ENCODE measurements at places on chromosomes 1 and 21.

GRCh38 chr1:203992440-203992839 is 80.5 kb upstream of the SOX13 start:
- no peak for DNase-seq

GRCh38 chr1:223828162-223828848 is 17.4 kb downstream of the TP53BP2 start:
- no peak for DNase-seq

DNA sequence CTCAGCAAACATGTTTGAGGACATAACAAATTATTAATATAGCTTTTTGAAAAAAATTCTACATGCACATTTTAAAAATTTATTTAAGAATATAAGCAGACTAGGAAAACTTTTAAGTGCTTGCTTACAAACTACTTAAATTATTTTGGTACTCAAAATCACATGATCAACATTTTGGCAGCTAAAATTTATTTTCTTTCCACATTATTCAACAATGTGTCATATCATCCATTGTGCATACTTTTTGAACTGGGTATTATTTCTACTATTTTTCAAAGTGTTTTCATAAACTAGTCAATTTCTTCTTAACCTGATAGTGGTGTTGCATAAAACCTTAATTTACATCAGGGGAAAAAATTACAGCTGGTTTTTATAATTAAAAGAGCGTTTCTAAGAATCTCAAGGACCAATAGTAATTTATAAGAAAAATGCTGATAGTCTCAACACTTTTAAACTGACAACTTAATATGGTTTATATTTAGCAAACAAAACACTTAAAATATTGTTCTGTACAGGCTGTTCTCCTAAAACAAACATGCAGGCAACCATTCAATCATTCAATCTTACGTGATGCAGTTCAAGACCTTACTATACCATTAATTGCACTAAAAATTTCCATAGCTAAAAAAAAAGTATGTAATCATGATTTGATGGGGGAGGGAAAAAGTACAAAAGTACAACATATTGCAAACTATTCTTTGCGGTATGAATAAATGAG is 105.0 kb downstream of the GPATCH2 start:
- no peak for DNase-seq

DNA sequence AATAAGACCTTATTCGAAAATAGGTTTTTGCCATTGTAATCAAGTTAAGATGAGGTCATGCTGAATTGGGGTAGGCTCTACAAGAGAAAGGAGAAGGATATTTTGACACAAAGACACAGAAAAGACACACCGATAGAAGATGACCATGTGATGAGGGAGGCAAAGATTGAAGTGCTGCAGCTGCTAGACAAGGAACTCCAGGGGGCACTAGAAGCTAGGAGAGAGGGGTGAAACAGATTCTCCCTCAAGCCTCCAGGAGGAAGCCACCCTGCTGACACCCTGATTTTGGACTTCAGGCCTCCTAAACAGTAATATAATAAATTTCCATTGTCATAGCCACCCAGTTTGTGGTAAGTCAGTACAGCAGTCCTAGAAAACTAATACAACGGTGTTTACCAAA is 506.8 kb upstream of the CAMK1G start:
- DNase-seq = no peak

GRCh38 chr1:225694151-225694603 is 41.3 kb upstream of the ENAH start:
- no peak for DNase-seq

- DNase-seq = no peak
These were observed 102.5 kb upstream of the TARDBP start for GRCh38 chr1:10909697-10910680.

- no peak for DNase-seq
These were observed 917 bp downstream of the STX12 start for GRCh38 chr1:27773826-27774445.

GRCh38 chr1:50995651-50996050 is 25.6 kb downstream of the CDKN2C start:
- no peak for DNase-seq

- no peak for DNase-seq
These were observed 7.2 kb downstream of the KISS1 start for GRCh38 chr1:204188959-204189639.

DNA sequence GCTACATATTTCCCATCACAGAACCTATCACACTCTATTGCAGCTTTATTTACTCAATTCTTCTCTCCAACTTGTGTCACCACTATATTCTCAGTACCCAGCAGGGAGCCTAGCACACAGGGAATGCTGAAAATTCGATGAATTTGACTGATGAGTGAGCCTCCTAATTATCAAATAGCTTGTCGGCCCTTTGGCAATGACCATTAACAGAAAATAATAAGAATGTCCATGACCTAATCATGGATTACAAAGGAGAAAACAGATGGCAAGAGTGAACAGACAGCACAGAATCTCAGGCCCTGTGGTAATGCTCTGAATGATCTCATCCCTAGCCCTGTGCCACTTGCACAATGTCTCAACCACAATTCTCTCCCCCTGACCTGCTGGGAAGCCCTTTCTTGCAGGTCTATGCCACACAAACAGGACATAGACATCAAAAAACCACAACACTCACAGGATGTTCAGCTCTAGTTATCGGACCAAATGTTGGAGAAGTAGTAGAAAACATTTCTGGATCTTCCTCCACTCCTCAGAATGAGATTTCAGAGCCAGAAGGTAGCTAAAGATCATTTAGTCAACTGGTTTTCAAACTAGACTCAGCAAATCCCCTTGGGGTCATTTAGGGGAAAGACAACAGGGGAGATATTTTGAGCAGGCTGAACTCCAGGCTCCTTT is 68.4 kb downstream of the LUZP1 start:
- DNase-seq = peak; percentile 63

- DNase-seq = no peak
These were observed 26.2 kb downstream of the RNF187 start for GRCh38 chr1:228513236-228513900.

DNA sequence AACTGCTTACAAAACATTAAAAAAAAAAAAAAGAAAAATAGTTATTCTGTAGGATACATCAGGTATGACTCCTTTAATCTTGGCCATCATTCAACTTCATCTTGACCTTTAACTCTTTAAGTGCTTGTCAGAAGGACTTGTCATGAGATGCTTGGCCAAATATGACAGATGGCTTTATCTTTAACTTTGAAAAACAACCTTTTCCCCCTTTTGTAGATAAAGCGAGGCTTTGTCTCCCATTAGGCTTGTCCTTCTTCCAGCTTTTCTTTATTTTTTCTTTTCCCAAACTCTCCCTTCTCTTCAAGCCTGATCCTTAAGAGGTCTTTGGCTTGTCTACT is 2.3 kb downstream of the SRSF10 start:
- no peak for DNase-seq

DNA sequence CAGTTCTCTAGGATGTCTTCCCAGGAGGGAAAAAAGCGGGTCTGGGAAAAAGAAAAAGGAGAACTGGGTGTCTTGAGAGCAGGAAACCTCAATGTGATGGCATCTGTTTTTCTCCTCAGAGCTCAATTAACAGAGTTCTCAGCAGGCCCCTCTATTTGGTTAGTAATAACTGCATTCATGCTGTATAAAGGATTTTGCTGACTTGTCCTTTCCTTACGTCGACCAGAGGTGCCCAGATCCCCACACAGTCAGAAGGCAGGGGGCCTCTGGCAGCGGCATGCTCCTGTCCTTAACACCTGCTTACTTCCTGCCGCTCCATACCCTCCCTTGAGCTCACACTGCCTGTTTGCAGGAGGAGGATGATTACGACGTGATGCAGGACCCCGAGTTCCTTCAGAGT is 12.3 kb downstream of the PSMD4 start:
- no peak for DNase-seq

GRCh38 chr21:32140604-32141317 is 138.1 kb downstream of the MIS18A start:
- no peak for DNase-seq

DNA sequence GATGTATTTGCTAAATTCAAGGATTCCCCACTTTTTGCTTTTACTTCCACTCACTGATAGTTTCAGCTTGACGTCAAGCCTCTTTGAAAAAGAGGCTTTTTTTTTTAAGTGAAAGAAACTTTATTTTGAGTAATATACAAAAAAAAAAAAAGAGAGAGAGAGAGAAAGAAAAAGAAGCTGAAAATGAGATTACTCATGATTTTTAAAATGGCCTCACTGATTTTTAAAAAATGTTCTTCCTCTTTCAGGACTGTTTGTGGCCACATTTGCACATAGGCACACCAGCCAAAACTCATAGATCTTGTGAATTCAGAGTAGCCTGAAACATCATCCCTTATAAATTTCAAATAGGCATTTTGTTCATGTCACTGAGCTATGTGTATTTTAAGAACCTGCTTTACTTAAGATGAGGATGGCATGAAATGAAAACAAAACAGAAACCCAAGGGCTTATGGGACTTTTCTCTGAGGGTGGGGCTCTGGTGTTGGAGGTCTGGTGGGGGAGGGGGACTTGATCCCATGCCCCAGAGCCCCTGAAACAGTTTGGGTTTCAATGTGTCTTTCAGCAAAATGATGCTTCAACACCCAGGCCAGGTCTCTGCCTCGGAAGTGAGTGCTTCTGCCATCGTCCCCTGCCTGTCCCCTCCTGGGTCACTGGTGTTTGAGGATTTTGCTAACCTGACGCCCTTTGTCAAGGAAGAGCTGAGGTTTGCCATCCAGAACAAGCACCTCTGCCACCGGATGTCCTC is 6.1 kb downstream of the ATF3 start:
- DNase-seq = no peak

GRCh38 chr1:177301425-177302124 is 130.8 kb downstream of the BRINP2 start:
- DNase-seq = no peak
